HCEC 1CT (cell line): ENCODE measurements at places on chromosomes 5 and 9.
A peak's percentile ranks its signal among the peaks of the same experiment; 100 is the strongest.

GRCh38 chr5:143494162-143494561 lies 90.7 kb upstream of the NR3C1 start:
- DNase-seq, result peak; percentile 88

DNA sequence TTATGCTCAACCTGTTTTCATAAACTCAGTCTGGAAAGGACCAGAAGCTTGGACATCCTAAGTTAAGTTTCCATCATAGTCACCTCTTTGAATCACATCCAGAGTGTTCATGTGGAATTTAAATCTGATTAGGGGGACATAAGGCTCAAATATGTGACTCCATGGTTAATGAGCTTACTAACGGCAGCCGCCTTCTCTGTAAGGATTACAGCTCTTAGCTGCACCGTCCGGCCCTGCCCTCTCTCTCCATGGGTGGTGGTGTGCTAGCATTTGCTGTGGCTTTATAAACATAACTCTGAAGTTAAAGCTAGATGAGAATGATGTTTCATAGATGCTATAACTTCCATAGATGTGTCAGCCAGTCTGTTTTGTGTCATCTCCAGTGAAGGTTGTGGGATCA lies 156.5 kb downstream of the TRIO start:
- DNase-seq, result no peak

GRCh38 chr5:172451771-172452197 lies 2.5 kb downstream of the SH3PXD2B start:
- peak; percentile 68 for DNase-seq

GRCh38 chr9:18989865-18990264 lies 43.1 kb downstream of the SAXO1 start:
- no peak for DNase-seq

DNA sequence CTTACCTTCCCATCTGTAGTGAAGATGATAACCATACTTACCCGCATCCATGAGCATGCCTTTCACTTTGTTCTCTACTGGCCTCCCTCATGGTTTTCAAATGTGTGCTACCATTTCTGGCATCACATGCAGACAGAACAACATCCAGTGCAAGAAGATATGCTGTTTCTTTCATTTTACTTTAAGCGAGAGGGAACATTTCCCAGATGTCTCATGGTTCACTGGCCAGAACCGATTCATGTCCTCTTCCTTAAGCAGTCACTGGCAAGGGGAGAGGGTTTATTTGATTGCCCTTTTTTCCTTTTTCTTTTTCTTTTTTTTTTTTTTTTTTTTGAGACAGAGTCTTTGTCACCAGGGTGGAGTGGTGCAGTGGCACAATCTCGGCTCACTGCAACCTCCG lies 37.7 kb downstream of the ARRDC3 start:
- no peak for DNase-seq

- no peak for DNase-seq
Measured at GRCh38 chr5:159671886-159672285, 244.4 kb upstream of the ADRA1B start.

GRCh38 chr9:89284076-89284475 lies 26.9 kb upstream of the CKS2 start:
- no peak for DNase-seq

- no peak for DNase-seq
Measured at GRCh38 chr9:71357346-71357745, 235.9 kb upstream of the TRPM3 start.

GRCh38 chr9:85249313-85249621 lies 492.5 kb downstream of the AGTPBP1 start:
- DNase-seq, result no peak

GRCh38 chr5:112511920-112512319 lies 92.8 kb upstream of the EPB41L4A start:
- DNase-seq, result no peak

- DNase-seq, result no peak
Measured at GRCh38 chr5:82137205-82137604, 140.9 kb downstream of the RPS23 start.

GRCh38 chr9:75995066-75995465 lies 104.6 kb downstream of the PCSK5 start:
- DNase-seq, result no peak

DNA sequence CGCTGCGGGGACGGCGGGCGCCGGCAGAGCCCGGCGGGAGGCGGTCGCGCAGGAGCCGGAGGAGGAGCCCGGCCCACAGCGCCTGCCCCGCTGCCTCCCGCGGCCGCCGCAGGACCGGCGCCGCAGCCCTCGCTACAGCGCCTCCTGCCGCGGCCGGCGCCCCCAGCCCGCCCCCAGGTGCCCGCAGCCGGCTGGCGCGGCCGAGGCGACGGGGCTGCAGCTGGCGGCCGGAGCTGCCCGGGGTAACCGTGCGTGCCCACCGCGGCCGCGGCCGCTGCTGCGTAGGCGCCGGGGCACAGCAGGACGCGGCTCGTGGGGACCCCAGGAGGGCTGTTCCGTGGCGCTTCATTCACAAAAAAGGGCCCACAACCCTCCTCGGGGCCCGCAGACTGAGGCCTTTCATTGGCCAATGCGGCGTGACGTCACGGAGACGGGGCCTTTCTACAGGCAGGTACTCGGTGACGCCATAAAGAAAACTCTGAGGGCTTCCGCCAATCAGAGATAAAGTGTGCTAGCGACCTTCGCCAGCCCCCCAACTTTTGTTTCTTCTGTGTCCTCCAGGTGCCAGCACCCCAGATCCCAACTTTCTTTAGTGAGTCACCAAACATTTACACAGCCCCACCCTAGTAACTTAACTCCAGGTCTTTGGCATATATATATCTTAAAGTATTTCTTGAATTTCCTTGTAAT lies at the start of gene CDC14B:
Gene CDC14B (minus strand): TSS at position 353 of the 690 bp plus-strand sequence. CDS start 465 bp downstream, outside the sequence.
- peak; percentile 86 for DNase-seq

DNA sequence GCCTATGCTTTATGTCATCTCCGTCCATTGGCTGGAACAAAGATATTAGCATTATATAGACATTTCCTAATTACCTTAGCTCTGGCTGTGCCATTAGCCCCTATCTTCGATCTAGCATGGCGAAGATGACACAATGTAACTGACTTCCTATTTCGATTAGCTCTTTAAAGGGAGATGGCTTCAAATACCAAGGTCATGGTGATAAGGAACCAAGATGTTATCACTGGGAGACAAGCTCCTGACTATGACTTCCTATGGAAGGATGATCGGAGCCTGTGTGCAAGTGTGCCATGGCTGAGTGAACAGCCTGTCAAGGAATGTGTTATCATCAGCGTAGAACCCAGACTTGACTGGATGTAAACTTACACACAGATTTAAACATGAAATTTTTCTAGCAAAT lies 602.1 kb downstream of the PSAT1 start:
- no peak for DNase-seq

DNA sequence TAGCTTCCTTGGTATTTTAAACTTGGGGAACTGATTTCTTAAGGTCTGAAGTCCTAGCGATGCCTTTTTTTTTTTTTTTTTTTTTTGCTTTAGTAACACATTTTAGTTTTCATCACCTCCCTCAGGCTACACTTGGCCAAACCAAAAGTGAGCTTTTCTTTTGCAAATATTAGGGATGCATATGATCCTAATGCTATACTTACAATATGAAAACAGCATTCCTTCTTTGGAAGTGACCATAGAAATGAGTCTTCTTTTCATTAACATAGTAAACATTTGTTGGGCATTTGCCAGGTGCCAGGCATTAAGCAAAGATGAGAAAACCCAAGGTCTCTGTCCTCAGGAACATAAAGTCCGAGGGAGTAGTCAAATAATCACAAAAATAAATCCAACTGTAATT lies 189.8 kb downstream of the ALDH1A1 start:
- DNase-seq, result no peak

GRCh38 chr9:134678206-134678605 lies 36.6 kb downstream of the COL5A1 start:
- no peak for DNase-seq

GRCh38 chr5:75366787-75367186 lies 29.8 kb downstream of the HMGCR start:
- no peak for DNase-seq

DNA sequence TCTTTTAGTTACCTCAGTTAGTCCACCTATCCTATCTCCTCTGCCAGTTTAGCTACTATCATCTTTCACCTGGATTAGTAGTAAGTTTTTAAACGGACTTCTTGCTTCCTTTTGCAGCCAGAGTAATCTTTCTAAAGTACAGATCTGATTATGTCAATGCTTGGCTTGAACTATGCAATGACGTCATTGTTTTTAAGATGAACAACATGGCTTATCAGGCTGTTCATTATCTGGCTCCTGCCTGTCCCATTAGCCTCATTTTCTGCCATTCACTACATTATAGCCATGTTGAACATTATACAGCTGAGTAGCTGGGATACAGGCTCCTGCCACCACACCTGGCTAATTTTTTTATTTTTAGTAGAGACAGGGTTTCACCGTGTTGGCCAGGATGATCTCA lies 98.7 kb downstream of the RANBP17 start:
- no peak for DNase-seq

GRCh38 chr5:1636981-1637638 lies 113.3 kb upstream of the LPCAT1 start:
- no peak for DNase-seq

DNA sequence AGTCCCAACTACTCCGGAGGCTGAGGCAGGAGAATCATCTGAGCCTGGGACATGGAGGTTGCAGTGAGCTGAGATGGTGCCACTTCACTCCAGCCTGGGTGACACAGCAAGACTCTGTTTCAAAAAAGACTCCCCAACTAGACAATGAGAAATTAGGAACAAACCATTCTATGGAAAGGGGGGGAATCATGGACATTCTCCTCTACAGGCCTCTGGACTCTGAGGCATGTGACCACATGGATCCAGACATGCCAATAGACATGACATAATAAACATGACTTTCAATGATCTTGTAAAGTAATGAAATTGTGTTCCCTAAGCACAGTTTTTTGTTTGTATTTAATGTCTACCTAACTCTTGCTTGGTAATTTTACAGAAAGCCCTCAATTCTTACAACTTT lies 8.8 kb downstream of the HOMER1 start:
- no peak for DNase-seq

GRCh38 chr9:95611354-95611753 lies 94.6 kb upstream of the PTCH1 start:
- DNase-seq, result no peak

GRCh38 chr5:172674155-172674554 lies 33.1 kb downstream of the NEURL1B start:
- DNase-seq, result no peak

- no peak for DNase-seq
Measured at GRCh38 chr5:171660434-171660833, 125.2 kb upstream of the SMIM23 start.

GRCh38 chr5:94691291-94691690 lies 72.8 kb downstream of the SLF1 start:
- no peak for DNase-seq

- DNase-seq, result peak; percentile 69
Measured at GRCh38 chr5:124740991-124741583, 5.4 kb downstream of the ZNF608 start.

- no peak for DNase-seq
Measured at GRCh38 chr5:43520615-43521014, 5.7 kb upstream of the C5orf34 start.

DNA sequence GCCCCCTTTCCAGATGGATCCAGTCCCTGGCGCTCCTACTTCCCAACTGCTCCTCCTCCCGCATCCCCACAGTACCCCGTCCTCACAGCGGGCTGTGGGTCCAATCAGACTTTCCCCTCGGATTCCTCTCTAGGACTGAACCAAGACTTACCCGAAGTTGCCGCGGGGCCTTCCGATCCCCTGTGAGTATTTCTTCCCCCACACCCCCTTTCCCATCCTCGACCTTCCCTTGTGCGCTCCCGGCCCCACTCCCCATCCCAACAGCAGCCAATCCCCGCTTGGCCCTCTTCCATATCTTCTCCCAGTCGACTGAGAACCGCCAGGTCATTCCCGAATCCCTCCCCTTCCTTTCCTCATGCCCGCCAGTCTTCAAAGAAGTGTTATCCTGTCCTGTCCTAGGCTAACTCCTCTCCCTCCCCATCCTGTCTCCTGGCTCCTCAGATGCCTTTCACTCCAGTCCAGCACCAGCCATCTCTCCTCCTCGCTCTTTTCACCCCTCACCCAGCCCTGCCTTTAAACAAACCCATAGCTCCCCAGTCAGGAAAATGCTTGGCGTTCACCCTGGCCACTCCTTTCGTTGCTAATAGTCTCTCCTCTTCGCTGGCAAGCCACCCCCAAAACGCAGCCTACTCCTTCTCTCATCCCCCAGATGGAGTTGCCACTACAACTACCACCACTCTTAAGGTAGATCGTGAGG lies 646 bp downstream of the SWI5 start:
- no peak for DNase-seq

GRCh38 chr9:135920973-135921585 lies 13.7 kb upstream of the CAMSAP1 start:
- no peak for DNase-seq
